Activated CD4-positive, alpha-beta T cell treated with anti-CD3 and anti-CD28 coated beads, Interleukin-2, amount 50 U/mL, for 16 hours (primary cell): ENCODE measurements at places on chromosomes 4 and X.
A peak's percentile ranks its signal among the peaks of the same experiment; 100 is the strongest.

GRCh38 chr4:168712316-168712890 is 215.6 kb downstream of the PALLD start:
- DNase-seq = no peak

DNA sequence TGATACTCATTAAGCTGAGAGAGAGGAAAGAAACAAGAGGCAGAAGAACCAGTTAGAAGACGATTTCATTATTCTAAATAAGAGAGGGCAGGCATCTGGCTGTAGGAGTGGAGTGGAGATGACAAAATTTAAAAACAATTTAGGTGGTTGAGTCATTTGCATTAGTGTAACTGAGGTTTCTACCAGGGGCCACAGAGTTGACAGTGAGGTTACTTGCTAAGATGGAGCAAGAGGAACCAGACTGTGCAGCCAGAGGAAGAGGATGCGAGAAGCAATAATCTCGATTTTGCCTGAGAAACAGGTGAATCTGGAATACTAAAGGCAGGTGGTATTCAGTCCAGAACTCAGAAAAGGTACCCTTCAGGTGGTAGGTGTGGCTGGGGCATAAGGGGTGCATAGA is 491.9 kb downstream of the MID1IP1 start:
- DNase-seq = no peak

- no peak for DNase-seq
These were observed 11.5 kb downstream of the NDP start for GRCh38 chrX:43961699-43962098.

DNA sequence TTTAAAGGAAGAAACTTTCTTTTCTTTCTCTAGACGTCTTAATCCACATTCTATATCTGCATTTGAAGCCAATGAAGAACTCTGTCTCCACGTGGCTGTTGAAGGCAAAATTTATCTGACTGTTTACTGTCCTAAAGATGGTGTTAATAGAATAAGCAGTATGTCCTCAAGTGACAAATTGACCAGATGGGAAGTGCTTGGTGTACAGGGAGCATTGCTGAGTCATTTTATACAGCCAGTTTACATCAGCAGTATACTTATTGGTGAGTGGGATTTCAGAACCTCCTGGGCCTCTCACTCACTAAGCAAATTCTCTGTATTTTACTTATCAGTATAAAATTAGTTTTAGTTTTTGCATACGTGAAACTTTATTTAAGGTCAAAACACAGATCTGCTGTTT is 33.7 kb downstream of the ADAD1 start:
- peak; percentile 33 for DNase-seq

- no peak for DNase-seq
These were observed 1.8 kb upstream of the BCORL1 start for GRCh38 chrX:129980540-129981199.

DNA sequence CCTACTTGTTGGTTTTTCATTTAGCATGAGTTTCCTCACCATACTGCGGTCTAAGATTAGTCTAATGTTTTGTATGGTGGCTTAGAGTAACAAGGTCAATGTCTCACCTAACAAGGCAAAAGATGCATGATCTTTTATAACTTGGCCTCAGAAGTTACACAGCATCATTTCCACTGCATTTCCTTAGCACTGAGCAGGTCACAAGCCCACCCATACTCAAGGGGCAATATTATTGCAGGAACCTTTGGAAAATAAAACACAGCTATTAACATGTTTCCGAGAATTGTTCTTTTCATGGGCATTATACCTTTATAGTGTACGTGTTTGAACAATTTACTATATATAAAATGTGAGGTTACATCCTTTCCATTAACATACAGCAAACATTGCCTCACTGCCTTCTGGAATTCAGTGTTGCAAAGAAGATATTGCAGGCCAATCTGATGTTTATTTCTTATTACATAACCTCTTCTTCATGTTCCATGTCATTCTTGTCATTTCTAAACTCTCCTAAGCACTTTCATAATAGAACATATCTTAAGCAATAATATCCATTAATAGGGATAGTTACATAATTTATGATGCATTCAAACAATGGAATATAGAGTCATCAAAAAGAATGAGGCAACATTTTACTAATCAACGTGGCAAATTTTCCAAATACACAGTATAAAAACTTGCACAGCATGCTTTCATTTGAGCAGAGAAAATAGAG is 153.8 kb downstream of the AREG start:
- DNase-seq = no peak

GRCh38 chr4:123398853-123399626 is 2.4 kb downstream of the SPRY1 start:
- DNase-seq = peak; percentile 51

- no peak for DNase-seq
These were observed 9.4 kb upstream of the FMR1 start for GRCh38 chrX:147902270-147902669.

GRCh38 chrX:95728446-95728845 is 956.2 kb upstream of the DIAPH2 start:
- no peak for DNase-seq

- DNase-seq = no peak
These were observed 33.6 kb downstream of the TBC1D14 start for GRCh38 chr4:6943012-6943884.

DNA sequence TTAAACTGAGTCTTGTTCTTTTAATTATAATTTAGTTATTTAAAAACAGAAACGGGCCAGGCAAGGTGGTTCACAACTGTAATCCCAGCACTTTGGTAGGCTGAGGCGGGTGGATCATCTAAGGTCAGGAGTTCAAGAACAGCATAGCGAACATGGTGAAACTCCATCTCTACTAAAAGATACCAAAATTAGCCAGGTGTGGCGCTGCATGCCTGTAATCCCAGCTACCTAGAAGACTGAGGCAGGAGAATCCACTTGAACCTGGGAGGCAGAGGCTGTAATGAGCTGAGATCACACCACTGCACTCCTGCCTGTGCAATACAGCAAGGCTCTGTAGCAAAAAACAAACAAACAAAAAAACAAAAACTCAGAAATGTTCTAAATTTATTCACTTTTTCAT is 852.9 kb downstream of the TECRL start:
- no peak for DNase-seq

DNA sequence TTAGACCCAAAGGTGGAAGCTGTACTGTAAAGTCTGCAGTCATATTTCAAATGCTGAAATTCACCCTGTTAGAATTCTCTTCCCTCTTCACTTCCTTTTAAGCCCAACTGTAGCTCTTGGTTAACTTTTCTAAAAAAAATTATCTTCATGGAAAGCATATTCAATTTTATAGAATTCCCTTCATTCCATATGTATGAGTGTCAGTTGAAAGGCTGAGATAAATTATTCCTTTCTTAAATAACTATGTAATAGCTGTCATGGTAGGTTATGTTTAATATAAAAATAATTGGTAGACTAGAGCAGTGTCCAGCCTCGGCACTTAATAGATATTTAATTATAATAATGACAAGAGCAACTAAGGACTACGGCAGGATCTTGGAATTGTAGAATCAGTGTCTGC is 16.8 kb upstream of the ARSH start:
- DNase-seq = no peak

GRCh38 chr4:140027101-140027500 is 126.9 kb downstream of the MAML3 start:
- DNase-seq = no peak

DNA sequence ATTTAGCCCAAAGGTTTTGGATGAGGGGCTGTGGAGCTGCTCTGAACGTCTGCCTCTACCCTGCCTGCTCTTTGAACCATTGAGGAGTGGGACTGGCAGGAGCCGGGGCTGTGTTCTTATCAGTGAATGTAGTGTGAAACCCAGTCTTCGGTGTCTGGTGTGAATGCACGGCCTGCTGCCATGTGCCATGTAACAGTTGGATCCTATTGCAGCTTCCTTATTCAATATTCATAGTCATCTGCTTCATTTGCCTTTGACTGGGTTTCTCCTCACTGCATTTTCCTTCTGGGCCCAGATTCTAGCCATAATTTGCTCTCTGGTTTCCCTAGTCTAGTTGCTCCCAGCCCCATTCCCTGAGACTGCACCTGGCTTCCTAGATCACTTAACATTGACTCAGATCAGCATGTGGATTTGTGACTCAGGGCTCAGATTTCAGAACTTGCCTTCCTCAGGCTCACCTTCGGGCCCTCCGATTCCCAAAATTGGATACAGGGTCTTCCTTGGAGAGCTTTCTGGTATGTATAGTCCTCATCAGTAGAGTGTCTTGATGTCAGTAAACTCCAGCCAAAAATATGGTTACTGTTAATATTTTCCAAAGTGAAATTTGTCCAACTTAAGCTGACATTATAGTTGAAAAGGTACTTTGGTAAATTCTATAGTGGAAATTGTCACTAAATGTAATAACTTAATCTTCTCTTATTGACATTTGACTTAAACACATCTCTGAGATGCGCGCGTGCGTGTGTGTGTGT is 94.0 kb upstream of the DDIT4L start:
- no peak for DNase-seq

DNA sequence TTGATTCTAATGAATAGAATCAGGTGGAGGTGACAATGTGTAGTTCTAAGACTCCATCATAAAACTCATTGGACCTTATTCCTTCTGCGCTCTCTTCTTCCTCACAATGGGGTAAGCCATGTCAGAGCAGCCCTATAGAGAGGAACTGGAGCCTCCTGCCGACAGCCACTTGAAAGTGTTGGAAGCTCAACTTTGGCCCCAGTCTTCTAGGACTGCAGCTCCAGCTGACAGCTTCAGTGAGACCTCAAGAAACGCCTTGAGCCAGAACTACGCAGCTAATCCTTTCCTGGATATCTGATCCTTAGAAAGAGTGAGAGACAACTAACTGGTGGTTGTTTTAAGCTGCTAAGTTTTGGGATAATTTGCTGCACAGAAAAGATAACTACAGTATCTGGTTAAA is 22.1 kb upstream of the ADH7 start:
- no peak for DNase-seq

DNA sequence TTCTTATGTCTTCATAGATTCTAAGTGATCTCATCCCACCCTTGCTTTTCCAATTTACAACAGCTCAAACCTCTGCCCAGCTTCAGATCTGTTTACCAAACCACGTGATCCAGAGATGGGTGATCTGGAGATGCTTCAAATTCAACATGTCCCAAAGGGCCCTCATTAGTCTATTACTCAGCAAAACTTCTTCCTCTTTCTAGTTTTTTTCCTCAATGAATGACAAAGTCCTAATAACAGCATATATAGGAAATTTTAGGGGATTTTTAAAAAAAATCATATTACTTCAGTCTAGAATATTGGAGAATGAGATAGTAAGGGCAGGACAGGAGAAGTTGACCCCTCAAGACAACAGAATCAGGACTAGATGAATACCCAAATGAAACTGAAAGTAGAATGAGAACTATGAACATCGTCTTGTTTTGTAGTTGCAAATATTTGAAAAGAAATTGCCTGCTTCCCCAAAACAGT is 127.1 kb downstream of the CFAP299 start:
- DNase-seq = no peak

- peak; percentile 59 for DNase-seq
These were observed 15.8 kb downstream of the BCAP31 start for GRCh38 chrX:153708415-153708814.

GRCh38 chr4:8702020-8702495 is 109.5 kb downstream of the CPZ start:
- DNase-seq = no peak

DNA sequence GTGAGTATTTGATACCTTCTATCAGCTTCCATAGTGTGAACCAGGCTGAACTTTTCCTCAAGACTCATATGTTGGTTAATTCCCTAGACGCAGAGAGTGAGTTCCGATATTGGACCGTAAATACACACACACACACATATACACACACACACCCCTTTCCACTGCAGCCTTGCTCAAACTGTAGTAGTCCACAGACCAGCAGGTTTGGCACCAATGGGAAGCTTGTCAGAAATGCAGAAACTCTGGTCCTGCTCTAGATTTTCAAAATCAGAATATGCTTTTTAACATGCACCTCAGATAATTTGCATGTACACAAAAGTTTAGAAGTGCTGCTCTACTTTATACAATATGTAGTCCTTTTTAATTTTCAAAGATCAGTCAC is 27.6 kb upstream of the ZNF280C start:
- DNase-seq = no peak

DNA sequence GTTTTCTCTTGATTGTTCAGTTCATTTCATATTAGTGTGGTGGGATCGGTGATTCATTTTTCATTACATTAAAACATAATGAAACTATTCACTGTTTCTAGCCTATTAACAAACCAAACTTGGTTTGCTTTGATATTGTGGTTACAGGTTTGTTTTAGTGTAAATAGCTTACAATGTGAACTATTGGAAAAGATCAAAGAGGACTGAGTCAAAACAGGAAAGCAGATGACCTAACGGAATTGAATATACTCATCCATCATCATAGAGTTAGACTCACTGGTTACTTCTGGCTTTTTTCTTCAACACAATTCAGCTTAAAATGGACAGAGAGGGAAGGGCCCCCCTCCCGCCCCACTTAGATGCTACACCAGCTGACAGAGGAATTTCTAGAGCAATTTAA is 616.2 kb upstream of the AADAT start:
- DNase-seq = no peak

GRCh38 chr4:76952656-76953582 is 3.4 kb downstream of the SEPTIN11 start:
- no peak for DNase-seq

DNA sequence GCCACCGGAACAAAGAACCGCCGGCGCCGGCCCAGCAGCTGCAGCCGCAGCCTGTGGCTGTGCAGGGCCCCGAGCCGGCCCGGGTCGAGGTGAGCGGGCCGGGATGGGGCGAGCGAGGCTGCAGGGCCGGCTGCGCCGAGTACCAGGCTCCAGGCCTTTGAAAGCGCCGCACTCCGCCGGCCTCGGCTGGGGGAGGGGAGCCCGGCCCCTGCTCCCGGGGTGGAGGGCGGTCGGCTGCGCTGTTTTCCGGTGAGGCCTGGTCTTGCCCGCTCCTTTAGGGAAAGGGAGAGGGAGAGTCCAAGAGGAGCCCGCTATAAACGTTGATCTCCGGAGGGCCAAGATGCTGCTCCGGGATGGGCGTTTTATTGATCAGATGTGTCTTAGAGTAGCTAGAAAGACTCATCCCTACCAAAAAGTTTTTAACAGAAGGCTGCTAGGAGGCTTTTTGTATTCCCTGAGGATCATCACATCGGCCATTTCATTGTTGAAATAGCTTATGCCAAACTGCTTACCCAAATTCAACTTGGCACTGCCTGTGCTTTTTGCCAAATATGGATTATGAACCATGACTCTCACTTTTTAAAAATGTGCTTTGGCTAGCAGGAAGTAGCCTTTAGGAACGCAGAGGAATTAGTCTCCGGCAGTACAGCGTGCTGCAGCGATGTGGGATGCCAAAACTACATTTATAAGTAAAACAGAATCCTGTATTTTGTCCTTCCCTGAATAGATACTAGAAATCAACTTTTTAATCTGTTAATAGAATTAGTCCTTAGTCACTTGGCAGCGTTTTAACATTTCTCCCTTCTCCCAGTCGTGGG is 760 bp downstream of the TMEM165 start:
- peak; percentile 23 for DNase-seq
